ENCODE measurements at places on chromosomes 5 and 9.

- peak; percentile 25 for DNase-seq
- no peaks in the 10 kb centered on the region for H3K27me3 ChIP-seq
- H3K27ac ChIP-seq = peak overlapping the region; percentile 73
- H3K36me3 ChIP-seq = no peaks in the 10 kb centered on the region
These were observed 2.3 kb downstream of the MEGF9 start for GRCh38 chr9:120711841-120712538.

- H3K27ac ChIP-seq = no peak overlapping the region
- no peaks in the 10 kb centered on the region for H3K27me3 ChIP-seq
- no peaks in the 10 kb centered on the region for H3K4me1 ChIP-seq
- H3K36me3 ChIP-seq = no peaks in the 10 kb centered on the region
These were observed 160.8 kb upstream of the PAPPA start for GRCh38 chr9:115992834-115993233.

- DNase-seq = no peak
- peaks cover 2% of the 10 kb centered on the region for H3K27me3 ChIP-seq
- no peaks in the 10 kb centered on the region for H3K4me1 ChIP-seq
- no peak overlapping the region for H3K27ac ChIP-seq
- no peak overlapping the region for H3K4me3 ChIP-seq
These were observed 137.9 kb downstream of the BNC2 start for GRCh38 chr9:16732546-16732945.

DNA sequence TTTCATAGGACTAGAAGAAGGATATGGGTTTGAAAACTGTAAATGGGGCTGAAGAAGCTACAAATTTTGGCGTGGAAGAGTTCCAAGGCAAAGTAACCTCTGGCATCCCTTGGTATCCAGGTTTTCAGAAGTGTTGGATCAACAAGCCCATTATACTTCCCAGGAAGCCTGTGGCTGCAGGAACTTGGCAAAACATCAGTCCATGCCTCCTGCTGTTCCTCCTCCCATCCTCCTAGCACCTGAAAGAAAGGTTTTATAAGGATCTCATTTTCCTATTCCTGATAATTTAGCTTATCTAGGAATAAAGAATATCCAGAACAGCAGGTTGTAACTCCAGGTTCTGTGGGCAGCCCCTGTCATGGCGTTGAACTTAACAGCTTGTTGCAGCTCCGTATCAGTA, 72.5 kb upstream of the LPAR1 start:
- no peaks in the 10 kb centered on the region for H3K4me1 ChIP-seq
- no peak overlapping the region for H3K27ac ChIP-seq
- H3K4me3 ChIP-seq = no peak overlapping the region
- DNase-seq = no peak

DNA sequence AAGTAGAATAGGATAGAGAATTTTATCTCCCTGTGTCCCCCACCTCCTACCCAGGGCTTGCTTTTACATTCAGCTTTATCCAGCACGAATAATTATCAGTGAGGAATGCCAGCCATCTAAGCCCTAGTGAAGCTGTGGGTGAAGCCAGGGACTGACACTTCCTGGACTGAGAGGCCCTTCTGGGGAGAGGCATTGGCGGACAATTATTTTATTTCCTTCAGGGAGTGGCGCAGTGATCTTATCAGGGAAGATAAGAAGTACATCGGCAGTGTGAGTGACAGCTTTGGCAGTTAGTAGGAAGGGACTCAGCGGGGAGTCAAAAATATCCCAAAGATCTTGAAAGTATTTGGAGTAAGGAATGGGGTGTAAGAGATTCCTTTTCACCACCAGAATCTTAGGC, 34.9 kb upstream of the RPS23 start:
- H3K27me3 ChIP-seq = no peaks in the 10 kb centered on the region
- H3K36me3 ChIP-seq = peaks cover 6% of the 10 kb centered on the region

GRCh38 chr5:134541736-134542376, 16.4 kb downstream of the JADE2 start:
- DNase-seq = no peak
- peaks cover 43% of the 10 kb centered on the region for H3K4me1 ChIP-seq
- H3K4me3 ChIP-seq = no peak overlapping the region
- no peak overlapping the region for H3K27ac ChIP-seq

DNA sequence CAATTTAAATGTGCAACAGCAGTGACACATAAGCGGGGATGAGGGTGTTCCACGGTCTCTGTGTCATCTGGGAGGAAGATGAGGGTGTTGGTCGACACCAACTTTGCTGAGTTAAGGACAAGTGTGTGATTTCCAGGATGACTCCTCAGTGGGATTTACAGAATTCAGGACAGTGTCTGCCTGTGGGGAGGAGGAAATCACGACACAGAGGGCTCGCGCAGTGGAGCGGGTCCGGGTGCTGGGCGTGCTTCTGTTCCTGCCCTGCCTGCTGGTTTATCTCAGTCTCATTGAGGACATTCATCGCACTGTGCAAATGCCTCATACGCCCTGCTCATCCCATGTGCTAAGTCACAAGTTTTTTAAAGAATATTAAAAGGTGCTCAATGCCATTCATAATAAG, 73.7 kb upstream of the ADAMTS2 start:
- DNase-seq = no peak
- no peak overlapping the region for H3K4me3 ChIP-seq
- H3K36me3 ChIP-seq = no peaks in the 10 kb centered on the region
- H3K27ac ChIP-seq = no peak overlapping the region
- no peaks in the 10 kb centered on the region for H3K27me3 ChIP-seq
- H3K4me1 ChIP-seq = no peaks in the 10 kb centered on the region

DNA sequence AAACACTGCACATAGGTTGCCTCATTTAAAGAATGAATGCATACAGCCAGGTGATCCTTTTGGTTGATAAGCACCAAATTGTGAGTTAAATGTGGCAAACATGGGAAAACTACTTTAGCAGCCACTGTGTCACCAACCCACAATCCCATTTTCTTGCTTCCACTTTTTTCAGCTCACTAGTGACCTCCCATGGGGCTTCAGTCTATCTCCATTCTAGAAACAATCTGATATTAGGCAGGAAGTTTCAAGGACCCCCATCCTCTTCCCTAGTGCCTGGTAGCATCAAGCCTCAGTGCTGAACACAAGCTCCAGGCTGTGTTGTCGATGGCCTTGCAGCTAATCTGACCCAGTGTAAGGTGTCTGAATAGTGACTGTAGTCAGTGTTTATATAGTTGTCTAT, 66.2 kb downstream of the PLPPR1 start:
- DNase-seq = no peak
- H3K27me3 ChIP-seq = no peaks in the 10 kb centered on the region
- no peaks in the 10 kb centered on the region for H3K4me1 ChIP-seq

DNA sequence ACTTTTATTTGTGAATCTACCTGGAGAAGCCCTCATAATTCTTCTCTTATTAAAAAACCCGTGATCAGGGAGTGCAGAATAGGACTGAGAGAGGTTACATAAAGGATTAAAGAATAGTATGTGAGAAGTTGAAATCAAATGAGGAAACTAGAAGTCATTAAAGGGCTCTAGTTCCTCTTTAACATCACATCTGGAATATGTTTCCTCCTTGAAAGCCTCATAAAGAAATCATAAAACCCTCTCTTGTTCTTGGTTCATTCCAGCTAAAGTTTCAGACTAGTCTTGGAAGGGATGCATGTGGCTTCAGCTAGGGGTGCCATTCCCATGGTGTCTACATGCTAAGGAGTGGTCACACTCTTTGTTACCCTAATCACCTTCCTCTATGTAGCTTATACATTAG, 5.7 kb upstream of the C5orf46 start:
- no peaks in the 10 kb centered on the region for H3K27me3 ChIP-seq
- H3K4me3 ChIP-seq = no peak overlapping the region
- no peak for DNase-seq
- H3K36me3 ChIP-seq = no peaks in the 10 kb centered on the region
- no peak overlapping the region for H3K27ac ChIP-seq

GRCh38 chr5:150544611-150545219, 36.8 kb downstream of the NDST1 start:
- H3K27ac ChIP-seq = no peak overlapping the region
- no peaks in the 10 kb centered on the region for H3K27me3 ChIP-seq
- no peak overlapping the region for H3K4me3 ChIP-seq

DNA sequence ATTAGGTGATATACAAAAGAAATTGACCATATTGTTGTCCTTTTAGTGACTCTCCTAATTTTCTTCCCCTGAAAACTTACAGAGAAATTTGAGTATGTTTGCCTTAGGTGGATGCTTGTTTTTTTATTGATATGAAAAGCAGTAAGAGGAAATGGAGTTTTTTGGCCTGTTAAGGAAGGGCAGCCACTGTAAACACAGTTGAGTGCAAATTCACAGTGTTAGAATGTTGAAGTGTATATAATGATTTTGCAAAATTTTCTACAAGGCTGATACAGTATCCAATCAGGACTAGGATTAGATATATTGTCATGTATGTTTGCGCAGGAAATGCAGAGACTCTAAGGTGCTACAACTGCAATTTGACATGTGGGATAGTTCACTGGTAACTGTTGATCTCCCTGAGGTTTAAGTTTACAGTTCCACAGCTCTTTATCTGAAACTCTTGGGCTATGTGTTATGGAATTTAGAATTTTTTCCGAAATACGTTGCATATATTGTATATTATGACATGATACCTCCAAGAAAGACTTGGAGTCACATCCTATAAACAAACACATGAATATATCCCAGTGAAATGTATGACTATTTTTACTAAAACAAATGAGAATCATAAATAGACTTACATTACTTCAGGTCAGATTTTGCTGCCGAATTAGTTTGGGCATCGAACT, 62.5 kb downstream of the FXN start:
- H3K27me3 ChIP-seq = no peaks in the 10 kb centered on the region
- H3K4me3 ChIP-seq = no peak overlapping the region
- no peak overlapping the region for H3K27ac ChIP-seq

DNA sequence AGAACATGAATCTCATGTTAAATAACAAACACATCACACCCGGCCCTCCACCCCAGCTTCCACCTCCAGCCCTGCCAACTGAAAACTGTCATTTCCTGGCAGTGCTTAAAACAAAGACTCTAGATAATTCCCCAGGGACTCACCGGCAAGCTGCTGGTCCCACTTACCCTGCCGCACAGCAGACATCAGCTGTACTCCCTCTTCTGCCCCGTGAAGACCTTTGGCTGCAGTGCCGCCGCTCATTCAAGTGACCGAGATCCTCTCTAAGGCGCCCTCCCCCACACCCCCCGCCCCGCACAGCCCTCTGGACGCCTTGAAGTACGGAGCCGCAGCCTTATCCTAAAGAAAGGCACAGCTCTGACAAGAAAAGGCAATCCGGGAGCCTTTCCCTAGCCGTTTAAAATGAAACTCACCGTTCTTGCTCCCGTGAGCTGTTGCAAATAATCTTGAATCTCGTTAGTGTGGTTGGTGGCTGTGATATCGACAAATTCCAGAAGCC, 434 bp downstream of the GLRX start:
- H3K27me3 ChIP-seq = no peaks in the 10 kb centered on the region
- H3K4me1 ChIP-seq = peaks cover 71% of the 10 kb centered on the region
- H3K36me3 ChIP-seq = peaks cover 30% of the 10 kb centered on the region
- peak overlapping the region; percentile 91 for H3K4me3 ChIP-seq
- DNase-seq = peak; percentile 32
- H3K27ac ChIP-seq = peak overlapping the region; percentile 88

DNA sequence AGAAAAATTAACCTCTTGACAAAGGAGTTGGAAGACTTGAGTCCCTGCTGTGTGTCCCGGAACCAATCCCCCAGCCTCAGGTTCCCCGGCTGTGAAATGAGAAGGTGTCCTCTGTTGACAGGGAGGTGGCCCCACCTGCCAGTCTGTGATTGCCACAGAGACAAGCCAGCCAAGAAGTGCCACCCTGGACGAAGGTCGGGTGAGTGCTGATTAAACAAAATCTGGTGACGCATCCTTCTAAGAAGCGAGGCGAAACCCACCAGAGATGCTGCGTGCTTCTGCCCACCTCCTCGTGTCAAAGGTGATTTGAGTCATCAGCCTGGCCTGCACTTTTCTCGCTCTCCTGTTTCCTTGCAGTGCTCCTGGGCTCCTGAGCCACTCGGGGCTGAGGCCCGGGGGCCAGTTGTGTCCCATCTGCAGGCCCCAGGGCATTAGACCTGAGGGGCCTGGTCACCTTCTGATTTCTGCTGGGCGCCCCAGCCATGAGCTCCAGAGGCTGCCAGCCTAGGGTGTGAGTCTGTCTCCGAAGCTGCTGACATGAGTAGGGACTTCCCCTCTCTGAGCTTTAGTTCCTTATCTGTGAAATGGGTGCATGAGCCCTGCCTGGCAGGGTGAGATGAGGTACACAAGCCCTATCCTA, 28.7 kb downstream of the NEK6 start:
- H3K4me3 ChIP-seq = peak overlapping the region; percentile 62
- no peaks in the 10 kb centered on the region for H3K27me3 ChIP-seq
- peaks cover 43% of the 10 kb centered on the region for H3K4me1 ChIP-seq

- no peak overlapping the region for H3K4me3 ChIP-seq
- no peak overlapping the region for H3K27ac ChIP-seq
- H3K36me3 ChIP-seq = peaks cover 4% of the 10 kb centered on the region
- H3K27me3 ChIP-seq = no peaks in the 10 kb centered on the region
- peaks cover 1% of the 10 kb centered on the region for H3K4me1 ChIP-seq
- DNase-seq = no peak
These were observed 5.7 kb downstream of the MAMDC4 start for GRCh38 chr9:136857581-136858412.

- H3K36me3 ChIP-seq = no peaks in the 10 kb centered on the region
- H3K27me3 ChIP-seq = no peaks in the 10 kb centered on the region
- H3K4me1 ChIP-seq = no peaks in the 10 kb centered on the region
- H3K27ac ChIP-seq = no peak overlapping the region
- DNase-seq = no peak
These were observed 502.5 kb downstream of the RASEF start for GRCh38 chr9:82560457-82560904.

DNA sequence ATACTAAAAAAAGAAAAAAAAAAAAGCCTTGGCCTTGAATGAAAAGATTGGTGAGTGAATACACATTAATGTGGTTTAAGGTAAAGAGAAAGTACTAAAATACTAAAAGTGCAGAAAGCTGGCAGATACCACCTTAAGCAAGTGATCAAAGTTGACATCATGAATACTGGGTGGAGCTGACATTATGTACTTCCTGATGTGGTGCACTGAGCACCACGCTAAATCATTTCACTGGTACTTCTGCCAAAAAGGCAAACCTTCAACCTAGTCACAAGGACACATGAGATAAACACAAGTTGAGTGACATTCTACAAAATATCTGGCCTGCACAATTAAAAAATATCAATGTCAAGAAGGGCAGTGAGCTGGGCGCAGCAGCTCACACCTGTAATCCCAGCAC, 33.8 kb upstream of the PANK3 start:
- H3K36me3 ChIP-seq = no peaks in the 10 kb centered on the region
- no peak for DNase-seq
- H3K4me3 ChIP-seq = no peak overlapping the region
- peaks cover 7% of the 10 kb centered on the region for H3K4me1 ChIP-seq
- H3K27ac ChIP-seq = no peak overlapping the region
